ENCODE measurements at places on chromosomes 2 and 18. TPM values are rescaled to one million over a fixed set of nuclear protein-coding genes. Genes with fewer than 3 reads are reported as not detected.

FAM228A gene
- total RNA-seq, result not detected

DNA sequence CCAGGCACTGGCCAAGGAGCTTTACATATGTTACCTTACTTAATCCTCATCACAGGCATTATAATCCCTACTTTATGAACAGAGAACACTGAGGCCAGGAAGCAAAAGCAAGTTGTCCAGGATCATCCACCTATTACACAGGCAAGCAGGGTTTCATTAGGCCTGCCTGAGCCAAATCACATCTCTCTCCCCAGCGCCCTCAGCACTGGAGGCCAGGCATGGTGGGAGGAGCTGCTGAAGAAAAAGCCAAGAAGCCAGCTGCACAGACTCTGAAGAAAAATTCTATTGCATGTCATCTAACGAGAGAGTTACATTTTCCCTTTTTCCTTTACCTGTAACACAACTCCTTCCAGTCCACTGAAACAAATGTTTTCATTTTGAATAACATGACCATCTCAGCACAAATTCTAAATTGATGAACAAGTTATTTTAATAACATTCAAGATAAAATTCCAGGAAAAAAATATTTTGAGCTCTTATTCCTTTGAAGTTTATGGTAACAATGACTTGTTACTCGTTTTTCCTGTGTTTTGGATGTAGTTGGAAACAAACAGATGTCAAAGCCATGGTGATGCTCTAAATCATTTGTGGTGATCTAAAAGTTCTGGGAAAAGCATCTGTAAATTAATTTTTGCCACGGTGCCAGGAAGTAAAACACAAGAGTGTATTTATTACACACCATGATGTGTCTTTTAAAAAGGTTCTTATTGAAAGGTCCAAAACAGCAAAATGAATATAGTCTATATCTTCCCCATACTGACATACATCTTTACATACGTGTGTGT, 139.0 kb upstream of the ITGB6 start:
- DNase-seq, result no peak

- no peak for DNase-seq
Measured at GRCh38 chr2:197239434-197239833, 71.1 kb downstream of the ANKRD44 start.

GRB14 gene
- 0.48 TPM for total RNA-seq

ANO7 gene
- 0.91 TPM for total RNA-seq

Data from H4 (cell line).